ENCODE measurements at places on chromosomes 7 and 10. TPM values are rescaled to one million over a fixed set of nuclear protein-coding genes. Genes with fewer than 3 reads are reported as not detected.

ATRNL1 gene
- total RNA-seq: 222 TPM

GPNMB gene
- total RNA-seq: 77.5 TPM

GRM8 gene
- total RNA-seq: 4.1 TPM

METTL27 gene
- total RNA-seq: not detected

IFIT2 gene
- total RNA-seq: 9.1 TPM

ADAM8 gene
- total RNA-seq: 6.3 TPM

RPEL1 gene
- 3.9 TPM for total RNA-seq

TUBAL3 gene
- total RNA-seq: not detected

HYAL4 gene
- 2.6 TPM for total RNA-seq

SEMA3D gene
- total RNA-seq: 43.1 TPM

CAMK1D gene
- 3.1 TPM for total RNA-seq

SPDYE2B gene
- total RNA-seq: 2.6 TPM

WEE2 gene
- 1.9 TPM for total RNA-seq

CCDC71L gene
- total RNA-seq: 28.9 TPM

HABP2 gene
- total RNA-seq: 0.24 TPM

ZP3 gene
- not detected for total RNA-seq

PAX2 gene
- 3.1 TPM for total RNA-seq

LRRC17 gene
- 3.1 TPM for total RNA-seq

AS3MT gene
- total RNA-seq: 4.8 TPM

All from umbilical cord (tissue), 2 donors.